Eye (tissue), 1 donor: ENCODE measurements at places on chromosomes 5 and 9.

DNA sequence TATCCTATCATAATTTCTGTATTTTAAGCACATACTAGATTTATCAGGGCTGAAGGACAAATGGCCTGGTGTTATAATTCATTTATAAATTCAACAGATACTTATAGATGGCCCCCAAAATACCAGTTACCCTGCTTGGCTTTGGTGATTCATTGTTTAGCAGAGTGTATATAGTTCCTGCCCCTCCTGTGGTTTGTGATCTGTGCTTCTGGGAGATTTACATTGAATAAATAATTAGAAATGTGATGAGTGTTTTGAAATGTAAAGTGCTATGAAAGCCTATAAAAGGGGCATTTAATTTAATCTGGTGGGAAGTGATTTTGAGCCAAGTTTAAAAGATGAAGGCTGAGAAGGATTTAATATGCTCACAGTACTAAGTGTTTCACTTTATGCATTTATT, 36.7 kb upstream of the ZCCHC7 start:
- no peak for DNase-seq

DNA sequence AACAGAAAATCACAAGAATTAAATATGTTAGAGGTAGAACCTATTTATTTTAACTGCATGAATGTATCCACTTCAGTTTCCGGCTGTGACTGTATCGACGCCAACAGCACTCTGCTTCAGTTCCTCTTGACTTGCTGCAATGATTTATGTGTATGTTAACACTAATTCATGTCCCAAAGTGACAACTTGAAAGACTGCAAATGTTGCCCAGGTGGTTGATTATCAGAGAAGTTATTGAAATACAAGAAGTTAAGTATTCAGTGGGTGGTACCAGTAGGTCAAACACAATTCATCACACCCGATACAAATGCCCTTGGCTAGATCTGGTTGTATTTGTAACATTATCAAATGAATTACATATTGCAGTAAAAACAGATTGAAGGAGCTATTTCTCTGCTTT, 622.7 kb upstream of the CDH18 start:
- peak; percentile 37 for DNase-seq

GRCh38 chr5:143559586-143560109, 156.2 kb upstream of the NR3C1 start:
- DNase-seq, result no peak

DNA sequence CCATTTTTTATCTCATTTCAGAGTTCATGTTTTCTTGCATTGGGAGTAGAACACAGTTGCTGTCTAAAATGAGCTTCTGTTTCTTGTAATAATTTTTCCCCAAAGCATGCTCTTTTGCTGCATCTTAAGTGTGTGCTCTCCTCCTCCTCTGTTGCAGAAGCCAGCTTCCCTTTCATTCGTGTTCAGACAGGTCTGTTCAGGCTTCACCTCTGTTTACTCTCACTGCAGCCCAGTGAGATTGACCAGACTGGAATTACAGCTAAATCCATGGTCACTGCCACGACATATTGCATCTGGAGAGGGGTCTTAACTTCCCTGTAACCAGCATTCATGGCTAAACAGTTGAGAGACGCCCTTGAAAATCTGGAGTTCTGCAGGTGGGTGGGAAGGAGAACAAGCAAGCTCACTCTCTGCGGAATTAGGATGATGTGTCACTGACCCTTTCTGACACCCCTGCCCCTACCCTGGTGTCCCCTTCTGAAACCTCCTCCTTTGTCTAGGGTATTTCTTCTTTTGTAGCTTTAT, 223.2 kb downstream of the FSTL4 start:
- no peak for DNase-seq

DNA sequence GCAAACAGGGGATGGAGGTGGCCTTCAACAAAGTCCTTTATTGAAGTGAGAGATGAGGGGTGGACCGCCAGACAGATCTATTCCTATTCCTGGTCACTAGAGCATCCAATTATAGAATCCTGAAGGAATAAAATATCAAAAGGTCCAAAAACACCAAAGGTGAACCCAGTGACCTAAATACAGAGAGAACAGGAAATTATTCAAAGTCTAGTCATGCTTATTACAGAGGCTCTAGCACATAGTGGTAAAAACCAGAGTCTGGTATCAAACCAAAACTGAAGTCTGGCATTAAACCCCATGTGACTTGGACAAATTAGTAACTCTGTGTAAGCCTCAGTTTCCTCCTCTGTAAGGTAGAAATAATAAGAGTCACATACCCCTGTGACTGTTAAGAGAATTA, 100.5 kb upstream of the SNX2 start:
- DNase-seq, result no peak

DNA sequence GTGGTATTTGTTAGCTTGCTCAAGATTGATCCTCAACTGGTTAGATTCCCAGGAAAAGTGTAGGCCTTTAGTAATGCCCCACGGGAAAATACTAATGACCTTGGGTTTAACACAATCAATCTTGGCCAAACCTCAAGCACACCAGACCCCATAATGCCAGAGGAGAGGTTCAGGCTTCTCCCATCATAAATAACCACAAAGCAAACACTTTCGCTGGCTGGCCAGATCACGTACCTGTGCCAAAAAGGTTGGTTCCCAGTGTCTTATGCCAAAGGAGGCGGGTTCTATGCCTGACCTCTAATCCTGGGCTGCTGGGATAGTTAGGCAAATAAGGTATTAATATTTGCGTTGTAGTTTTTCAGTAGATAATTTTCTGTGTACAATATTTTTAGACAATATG, 379.2 kb upstream of the CDH18 start:
- no peak for DNase-seq
